ENCODE measurements at places on chromosomes 7 and 10.

- DNase-seq: no peak
Measured at GRCh38 chr10:8300925-8301324, 246.4 kb downstream of the GATA3 start.

- no peak for DNase-seq
Measured at GRCh38 chr7:95925971-95926370, 153.6 kb downstream of the DYNC1I1 start.

DNA sequence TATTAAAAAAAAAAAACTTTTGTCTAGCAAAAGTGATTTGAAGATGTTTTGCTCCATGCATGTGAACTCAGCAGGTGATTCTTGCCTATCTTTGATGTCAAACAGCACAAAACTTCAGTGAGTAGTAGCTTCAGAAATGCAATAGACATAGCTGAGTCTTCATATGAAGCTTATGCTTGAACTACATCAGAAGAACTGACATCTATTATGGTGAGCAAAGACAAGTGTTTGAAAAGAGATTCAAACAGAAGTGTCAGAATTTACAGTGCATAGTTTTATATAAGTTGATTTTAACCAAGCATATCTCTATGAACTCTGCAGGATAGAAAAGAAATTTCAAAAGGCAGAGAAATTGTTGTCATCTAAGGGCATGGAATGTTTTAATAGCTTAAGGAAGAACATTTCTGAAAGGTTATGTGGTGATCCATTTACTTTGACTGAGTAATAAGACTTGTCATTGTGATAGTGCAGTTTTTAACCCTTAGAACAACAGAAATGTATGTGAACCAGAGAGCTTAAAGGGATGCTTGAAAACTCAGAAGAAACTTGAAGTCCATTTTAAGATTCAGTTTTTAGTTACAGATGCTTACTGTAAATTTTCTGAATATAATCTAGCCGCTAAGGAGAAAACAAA, 351.4 kb downstream of the MDFIC start:
- no peak for DNase-seq

DNA sequence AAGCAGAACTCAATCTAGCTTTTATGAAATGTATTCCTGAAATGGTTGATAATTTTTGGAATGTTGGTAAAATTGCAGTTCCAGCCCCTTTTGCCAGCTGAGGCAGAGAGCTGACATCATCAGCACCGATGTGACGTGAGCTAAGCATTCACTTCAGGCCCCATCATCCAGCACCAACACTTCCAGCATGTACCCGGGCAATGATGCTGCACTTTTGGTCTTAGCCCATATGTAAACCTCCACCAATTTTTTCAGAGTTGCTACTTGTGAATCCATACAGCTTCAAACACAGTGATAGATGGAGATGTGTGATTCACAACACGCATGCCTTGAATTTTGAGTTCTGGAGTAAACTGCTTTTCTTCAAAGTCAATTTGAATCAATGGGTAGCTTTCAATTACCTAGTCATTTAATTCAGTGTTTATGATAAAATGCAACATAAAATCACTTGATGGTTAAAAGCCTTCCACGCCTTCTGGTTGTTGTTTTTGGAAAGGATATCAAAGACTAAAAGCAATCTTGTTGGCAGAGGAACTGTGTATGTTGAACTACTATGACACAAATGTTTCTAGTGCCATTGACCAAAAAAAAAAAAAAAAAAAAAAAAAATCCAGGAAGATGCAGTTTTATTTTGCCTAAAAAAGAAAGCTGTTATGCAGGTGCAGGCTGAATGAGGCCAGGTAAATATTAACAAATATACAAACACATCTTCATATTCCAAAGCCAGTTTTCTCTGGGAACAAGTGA, 73.9 kb downstream of the NRP1 start:
- DNase-seq: no peak

- no peak for DNase-seq
Measured at GRCh38 chr10:62635127-62635526, 169.4 kb upstream of the ADO start.

DNA sequence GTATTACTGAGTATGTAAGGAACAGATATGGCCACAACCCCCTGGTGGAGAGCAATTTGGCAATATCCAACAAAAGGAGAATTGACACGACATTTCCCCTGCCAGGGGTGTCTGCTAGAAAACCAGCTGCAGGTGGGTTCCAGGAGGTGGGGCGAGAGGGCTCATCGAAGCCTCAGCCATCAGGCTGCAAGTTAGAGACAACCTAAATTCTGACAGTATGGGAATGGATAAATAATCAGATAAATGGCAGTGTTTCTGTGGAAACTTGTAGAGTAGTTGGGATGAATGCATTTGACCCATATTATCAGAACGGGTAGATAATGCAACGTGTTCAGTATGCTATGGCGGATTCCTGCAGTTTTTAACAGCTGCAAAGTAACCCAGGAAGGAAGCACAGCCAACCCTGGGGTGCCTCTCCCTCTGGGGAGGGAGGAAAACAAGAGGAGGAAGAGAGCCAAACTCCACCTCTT, 3.5 kb downstream of the TMEM273 start:
- DNase-seq: no peak

- DNase-seq: no peak
Measured at GRCh38 chr10:42933448-42934340, 143.2 kb upstream of the RET start.

DNA sequence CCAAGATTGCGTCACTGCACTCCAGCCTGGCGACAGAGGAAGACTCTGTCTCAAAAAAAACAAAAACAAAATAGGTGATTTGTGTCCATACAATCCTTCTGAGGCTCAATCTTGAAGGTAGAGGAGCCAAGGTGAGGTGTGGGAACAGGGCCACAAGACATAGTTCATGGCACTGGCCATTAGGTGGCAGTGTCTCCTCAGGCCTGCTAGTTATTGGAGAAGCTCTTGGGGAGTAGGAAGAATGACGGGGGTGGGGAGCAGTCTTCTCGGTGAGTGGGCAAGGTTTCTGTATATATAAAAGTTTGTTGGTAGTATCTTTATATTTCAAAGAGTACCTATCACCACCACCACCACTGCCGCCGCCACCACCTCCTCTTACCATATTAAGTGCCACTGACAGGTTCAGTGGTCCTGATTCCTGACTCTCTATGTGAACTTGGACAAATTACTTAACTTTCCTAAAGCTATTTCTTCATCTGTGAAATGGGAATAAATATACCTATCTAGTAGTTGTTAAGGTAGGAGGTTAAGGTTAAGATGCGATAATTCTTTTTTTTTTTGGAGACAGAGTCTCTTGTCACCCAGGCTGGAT, 24.0 kb downstream of the CCSER2 start:
- DNase-seq: no peak

DNA sequence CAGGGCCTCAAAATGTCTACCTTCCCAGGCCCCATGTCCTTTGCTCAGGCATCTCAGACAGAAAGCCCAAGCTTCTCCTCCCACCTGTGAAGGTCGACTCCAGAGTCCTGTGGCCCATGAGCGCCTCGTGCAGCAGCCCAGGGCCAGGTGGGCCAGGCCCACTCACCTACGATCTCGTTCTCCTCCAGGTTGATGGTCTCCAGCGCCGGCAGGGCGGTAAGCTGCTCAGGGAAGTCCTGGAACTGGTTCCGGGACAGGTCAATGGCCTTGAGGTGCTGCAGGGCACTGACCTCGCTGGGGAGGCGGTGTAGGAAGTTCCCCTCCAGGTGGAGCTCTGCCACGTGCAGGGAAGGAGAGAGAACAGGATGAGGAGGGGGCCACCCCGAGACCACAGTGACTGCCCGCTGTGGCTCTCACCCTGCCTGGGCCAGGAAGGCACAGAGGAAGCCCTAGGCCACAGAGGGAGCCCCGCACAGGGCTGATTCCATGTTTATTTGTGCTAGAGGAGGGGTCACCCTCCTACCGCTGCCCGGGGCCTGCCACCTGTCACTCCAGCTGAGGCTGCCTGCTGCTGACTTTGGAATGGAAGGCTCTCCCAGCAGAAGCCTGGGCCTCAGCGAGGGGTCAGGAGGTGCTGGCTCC, 40.0 kb upstream of the NPFFR1 start:
- DNase-seq: no peak

- no peak for DNase-seq
Measured at GRCh38 chr7:26388256-26388655, 96.6 kb downstream of the SNX10 start.

GRCh38 chr10:79013406-79013987, 55.3 kb upstream of the ZMIZ1 start:
- DNase-seq: no peak

GRCh38 chr7:79531905-79532664, 78.6 kb upstream of the MAGI2 start:
- no peak for DNase-seq

Data from HS-27A (cell line).